Activated T-cell treated with anti-CD3 and anti-CD28 coated beads, Interleukin-2, amount 50 U/mL, for 72 hours (primary cell): ENCODE measurements at places on chromosomes 1 and 21. TPM values are rescaled to one million over a fixed set of nuclear protein-coding genes. Genes with fewer than 3 reads are reported as not detected.

DNA sequence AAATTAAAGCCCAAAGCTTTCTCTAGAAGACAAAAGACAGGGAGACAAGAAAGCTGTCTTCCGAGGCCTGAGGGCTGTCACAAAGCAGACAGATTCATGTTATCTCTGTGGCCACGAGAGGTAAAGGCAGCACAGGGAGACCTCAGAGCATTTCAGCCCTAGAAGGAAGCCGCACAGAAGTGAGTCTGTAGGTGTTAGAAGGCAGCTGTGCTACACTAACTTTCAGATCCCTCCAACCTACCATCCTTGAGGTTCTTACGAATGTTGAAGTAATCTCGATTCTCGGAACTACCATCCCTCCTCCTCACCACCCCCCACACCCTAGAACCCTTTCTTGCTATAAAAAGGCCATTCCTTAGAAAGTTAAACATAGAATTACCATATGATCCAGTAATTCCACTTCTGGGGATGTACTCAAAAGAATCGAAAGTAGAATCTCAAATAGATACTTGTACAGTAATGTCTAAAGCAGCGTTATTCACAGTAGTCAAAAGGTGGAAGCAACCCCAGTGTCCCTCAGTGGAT, 21.5 kb upstream of the LYST start:
- H3K27me3 ChIP-seq = no peaks in the 10 kb centered on the region
- peak overlapping the region; percentile 95 for H3K27ac ChIP-seq
- DNase-seq = peak; percentile 74
- peak overlapping the region; percentile 29 for H3K4me3 ChIP-seq

DNA sequence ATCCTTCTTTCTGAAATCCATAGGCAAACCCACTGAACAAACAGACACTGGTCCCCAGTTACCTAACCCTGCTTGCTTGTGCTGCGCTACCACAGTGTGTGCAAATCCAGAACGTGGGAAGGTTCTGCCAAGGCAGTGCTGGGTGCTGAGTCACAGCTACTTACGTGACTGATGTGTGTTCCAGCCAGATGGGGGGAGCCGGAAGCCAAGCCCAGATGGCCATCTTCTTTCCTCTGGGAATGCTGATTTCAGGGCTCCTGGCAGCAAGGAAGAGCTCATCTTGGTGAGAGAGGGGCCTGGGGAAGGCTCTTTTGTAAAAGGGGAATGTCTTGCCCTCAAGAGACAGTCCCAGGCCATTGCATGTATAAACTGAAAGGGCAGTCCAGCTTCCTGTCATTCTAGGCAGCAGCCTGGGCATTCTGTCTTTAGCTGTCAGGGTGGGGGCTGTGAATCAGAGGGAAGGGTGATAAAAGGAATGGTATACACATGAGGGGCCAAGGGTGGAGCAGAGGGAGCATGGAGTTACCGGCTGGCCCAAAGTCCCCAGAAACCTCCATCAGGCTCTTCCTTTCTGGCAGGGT, 54.1 kb downstream of the CD46 start:
- H3K27ac ChIP-seq = no peak overlapping the region
- H3K4me3 ChIP-seq = no peak overlapping the region
- H3K27me3 ChIP-seq = no peaks in the 10 kb centered on the region
- DNase-seq = no peak

- no peaks in the 10 kb centered on the region for H3K36me3 ChIP-seq
- DNase-seq = no peak
- H3K27me3 ChIP-seq = no peaks in the 10 kb centered on the region
- H3K4me3 ChIP-seq = no peak overlapping the region
These were observed 42.6 kb upstream of the VAV3 start for GRCh38 chr1:108007531-108007930.

TRAF3IP3 gene
- total RNA-seq = 127 TPM

- H3K4me1 ChIP-seq = no peaks in the 10 kb centered on the region
- no peak overlapping the region for H3K4me3 ChIP-seq
- H3K36me3 ChIP-seq = no peaks in the 10 kb centered on the region
- no peaks in the 10 kb centered on the region for H3K27me3 ChIP-seq
These were observed 96.8 kb upstream of the C1orf21 start for GRCh38 chr1:184289825-184290550.

LCE1E gene
- total RNA-seq = not detected

NBPF6 gene
- total RNA-seq = not detected

GJA8 gene
- not detected for total RNA-seq

IL22RA1 gene
- not detected for total RNA-seq

DNA sequence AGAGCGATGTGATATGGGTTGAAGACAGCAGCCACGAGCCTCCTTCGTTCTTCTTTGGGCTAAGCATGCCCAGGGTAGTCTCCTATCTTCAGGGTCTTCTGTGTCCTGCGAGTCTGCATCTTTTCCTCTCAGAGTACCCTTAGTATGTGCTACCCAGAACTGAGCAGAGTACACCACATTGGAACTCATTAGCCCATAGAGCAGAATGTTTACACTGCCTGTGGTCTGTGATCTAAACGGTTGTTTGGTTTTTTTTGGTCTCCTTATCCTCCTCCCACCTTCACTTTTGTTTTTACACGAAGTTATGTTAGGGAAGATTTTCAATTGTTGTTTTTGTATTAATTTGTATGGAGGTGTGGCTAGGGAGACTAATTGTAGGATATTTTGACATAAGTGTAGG, 126.4 kb downstream of the NEK7 start:
- no peaks in the 10 kb centered on the region for H3K27me3 ChIP-seq
- H3K36me3 ChIP-seq = peaks cover 1% of the 10 kb centered on the region
- no peak overlapping the region for H3K4me3 ChIP-seq
- H3K4me1 ChIP-seq = peaks cover 16% of the 10 kb centered on the region
- DNase-seq = no peak
- no peak overlapping the region for H3K27ac ChIP-seq
